Astrocyte (in vitro differentiated cells and primary cell): ENCODE measurements at places on chromosomes 16 and 17. TPM values are rescaled to one million over a fixed set of nuclear protein-coding genes. Genes with fewer than 3 reads are reported as not detected.

GRCh38 chr16:23967775-23968174, 132.0 kb downstream of the PRKCB start:
- no peak for DNase-seq

DNA sequence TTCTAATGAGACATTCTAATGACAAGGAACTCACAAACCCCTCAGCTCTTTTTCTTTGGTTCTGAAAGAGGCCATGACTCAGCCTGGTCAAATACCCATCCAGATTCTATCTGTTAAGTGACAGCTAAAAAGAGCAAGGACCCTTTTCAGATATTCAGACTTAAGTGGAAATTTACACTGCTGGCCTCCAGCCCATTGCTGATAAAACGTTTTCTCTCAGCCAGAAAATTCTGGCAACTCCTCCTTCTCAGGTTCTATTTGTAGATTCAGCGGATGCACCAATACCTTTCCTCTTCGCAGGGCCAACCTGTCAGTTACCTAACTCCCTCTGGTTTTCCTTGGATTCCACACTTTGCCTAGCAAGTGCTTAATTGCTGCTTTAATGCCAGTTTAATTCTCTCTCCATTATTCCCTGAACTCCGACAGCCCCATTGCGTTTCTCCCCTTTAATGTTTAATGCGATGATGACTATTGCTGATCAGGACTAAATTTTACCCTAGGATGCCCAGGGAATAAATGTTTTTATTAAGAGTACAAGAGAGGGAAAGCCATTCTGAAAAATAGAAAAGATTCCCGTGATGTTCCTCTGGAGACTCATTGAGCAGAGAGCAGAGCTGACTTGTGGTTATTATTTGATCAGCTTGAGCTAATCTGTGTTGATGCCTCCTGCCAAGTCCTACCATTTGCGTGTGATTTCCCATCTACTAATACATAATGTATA, 35.9 kb upstream of the TOM1L1 start:
- no peak for DNase-seq

Gene IL32
- total RNA-seq = 27.8 and 43.8 TPM in 2 replicates

DNA sequence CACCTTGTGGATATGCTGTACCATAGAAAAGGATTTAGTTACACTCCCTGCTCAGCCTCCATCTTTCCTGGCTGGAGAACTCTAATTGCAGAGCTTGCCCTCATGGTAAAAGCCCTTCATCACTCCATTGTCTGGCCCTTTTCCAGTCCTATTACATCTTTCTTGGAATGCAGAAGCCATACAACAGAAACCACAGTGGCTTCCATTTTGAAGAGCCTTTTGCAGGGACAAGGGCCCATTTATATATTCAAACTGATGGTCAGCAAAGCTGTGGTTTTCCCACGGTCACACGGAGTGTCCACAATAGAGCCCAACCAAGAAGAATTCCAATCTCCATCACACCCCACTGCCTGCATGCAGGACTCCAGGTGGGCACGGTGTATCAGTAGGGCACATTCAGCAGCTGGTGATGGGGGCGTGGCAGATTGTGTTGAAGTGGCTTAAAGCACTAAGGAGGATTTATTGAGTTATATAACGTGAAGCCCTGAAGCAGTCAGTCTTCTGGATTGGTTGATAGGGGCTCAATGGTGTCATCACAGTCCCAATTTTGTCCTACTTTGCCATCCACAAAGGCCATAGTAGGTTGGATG, 20.3 kb downstream of the COPRS start:
- peak; percentile 48 for DNase-seq

- no peak for DNase-seq
These were observed 4.8 kb downstream of the RNF40 start for GRCh38 chr16:30766933-30767284.

- DNase-seq = no peak
These were observed 2.7 kb downstream of the CENPX start for GRCh38 chr17:82019690-82020571.

DNA sequence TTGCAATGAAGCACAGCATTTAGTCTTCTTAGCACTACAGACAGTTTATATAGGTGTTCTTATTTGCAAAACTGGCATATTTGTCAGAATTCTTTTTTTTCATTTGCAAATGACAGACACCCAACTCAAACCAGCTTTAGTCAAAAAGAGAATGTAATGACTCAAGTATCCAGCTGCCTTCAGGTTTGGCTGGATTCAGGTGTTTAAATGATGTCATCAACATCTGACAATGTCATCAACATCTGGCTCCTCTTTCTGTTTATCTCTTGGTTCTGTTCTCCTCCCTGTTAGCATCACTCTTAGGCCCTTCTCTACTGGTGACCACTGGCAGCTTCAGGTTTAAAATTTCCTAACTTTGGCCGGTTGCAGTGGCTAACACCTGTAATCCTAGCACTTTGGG, 18.9 kb downstream of the TMC5 start:
- no peak for DNase-seq

- no peak for DNase-seq
These were observed 75.9 kb downstream of the HS3ST3A1 start for GRCh38 chr17:13525876-13526275.

GRCh38 chr17:4657678-4658077, 16.2 kb upstream of the ALOX15 start:
- peak; percentile 10 for DNase-seq
